ENCODE measurements at places on chromosomes 6 and 20. TPM values are rescaled to one million over a fixed set of nuclear protein-coding genes. Genes with fewer than 3 reads are reported as not detected.

The MYCT1 gene
- total RNA-seq = 0.61 TPM

The GSTA1 gene
- total RNA-seq = 0.38 TPM

The PTCHD4 gene
- total RNA-seq = 11.4 TPM

The ISM1 gene
- 0.98 TPM for total RNA-seq

The CGA gene
- total RNA-seq = 2.0 TPM

DNA sequence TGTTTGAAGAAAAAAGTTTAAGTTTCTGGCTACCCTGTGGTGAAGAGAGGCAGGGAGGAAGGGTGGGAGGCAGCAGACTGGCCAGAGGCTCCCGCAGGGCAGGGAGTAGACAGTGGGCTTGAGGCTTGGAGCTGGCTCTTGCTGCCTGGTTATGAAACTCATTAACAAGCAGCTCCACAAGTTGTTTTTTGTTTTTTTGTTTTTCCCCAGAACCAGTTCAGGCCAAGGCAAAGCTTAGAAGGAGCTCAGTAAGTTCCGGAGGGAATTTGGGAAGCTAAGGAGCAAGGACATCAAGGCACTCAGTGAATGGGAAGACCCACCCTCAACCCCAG is 4.0 kb downstream of the DLL1 start:
- H3K4me1 ChIP-seq = peaks cover 3% of the 10 kb centered on the region
- peaks cover 46% of the 10 kb centered on the region for H3K27me3 ChIP-seq
- H3K4me3 ChIP-seq = no peak overlapping the region
- H3K36me3 ChIP-seq = no peaks in the 10 kb centered on the region

DNA sequence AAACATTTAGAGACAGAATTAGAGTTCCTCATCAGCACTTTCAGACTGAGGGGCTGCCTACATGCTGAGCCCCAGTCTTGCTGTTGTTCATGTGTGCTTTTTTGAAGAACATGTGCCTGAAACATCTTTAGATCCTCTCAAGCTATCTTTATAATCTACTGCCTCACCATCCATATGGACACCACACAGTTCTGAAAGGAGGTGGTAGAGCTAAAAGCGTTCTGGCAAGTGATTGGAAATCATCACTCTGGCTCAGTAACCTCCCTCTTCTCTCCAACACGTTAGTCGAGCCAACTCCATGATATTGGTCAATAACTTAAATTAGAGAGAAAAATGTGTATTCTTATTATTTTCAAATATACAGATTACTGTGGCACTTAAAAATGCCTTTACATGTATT is 40.6 kb downstream of the CLVS2 start:
- H3K36me3 ChIP-seq = no peaks in the 10 kb centered on the region
- H3K4me3 ChIP-seq = no peak overlapping the region
- no peaks in the 10 kb centered on the region for H3K27me3 ChIP-seq

GRCh38 chr6:15829156-15829555 is 166.3 kb upstream of the DTNBP1 start:
- peaks cover 5% of the 10 kb centered on the region for H3K27me3 ChIP-seq
- H3K27ac ChIP-seq = no peak overlapping the region
- no peaks in the 10 kb centered on the region for H3K4me1 ChIP-seq
- H3K4me3 ChIP-seq = no peak overlapping the region

DNA sequence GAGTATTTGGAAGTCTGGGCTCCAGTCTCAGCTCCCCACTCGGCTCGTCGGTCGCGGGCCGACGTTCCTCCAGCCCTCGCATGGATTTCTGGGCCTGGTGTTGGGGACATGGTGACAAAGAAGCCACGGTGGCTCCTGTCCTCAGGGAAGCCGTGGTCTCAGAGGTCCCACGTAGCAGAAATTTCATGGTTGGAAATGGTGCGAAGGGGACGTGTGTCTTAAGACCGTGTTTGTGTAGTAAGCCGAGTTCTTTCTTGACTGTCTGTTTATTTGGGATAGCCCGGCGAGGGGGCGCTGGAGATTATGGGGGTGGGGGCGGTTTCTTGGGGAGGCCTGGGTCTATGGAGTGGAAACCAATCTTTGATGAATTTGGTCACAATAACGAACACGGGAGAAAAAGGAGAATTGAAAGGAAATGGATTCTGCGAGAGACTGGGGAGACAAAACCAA is 23.5 kb upstream of the MAP3K7 start:
- H3K27ac ChIP-seq = no peak overlapping the region
- peaks cover 6% of the 10 kb centered on the region for H3K4me1 ChIP-seq
- no peaks in the 10 kb centered on the region for H3K36me3 ChIP-seq
- no peak for DNase-seq
- H3K4me3 ChIP-seq = peak overlapping the region; percentile 59

DNA sequence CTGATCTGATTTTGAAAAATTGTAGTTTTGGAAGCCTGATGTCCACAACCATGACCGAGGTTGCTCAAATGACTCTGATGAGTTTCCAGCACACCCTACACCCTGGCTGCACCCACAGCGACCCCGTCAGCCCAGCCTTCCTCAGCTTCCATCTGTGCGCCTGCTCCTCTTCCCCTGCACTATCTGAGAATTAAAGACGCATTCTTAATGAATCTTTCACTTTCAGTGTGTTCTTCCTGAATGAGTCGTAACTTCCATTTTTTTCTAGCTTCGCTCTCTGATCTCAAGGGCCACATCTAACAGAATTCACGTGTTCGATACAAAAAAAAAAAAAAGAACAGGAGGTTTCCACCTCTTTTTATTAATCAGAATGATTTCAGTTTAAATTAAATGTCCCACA is 21.3 kb upstream of the RREB1 start:
- H3K27me3 ChIP-seq = no peaks in the 10 kb centered on the region
- H3K4me3 ChIP-seq = peak overlapping the region; percentile 40
- no peak overlapping the region for H3K27ac ChIP-seq
- H3K4me1 ChIP-seq = peaks cover 3% of the 10 kb centered on the region
- no peaks in the 10 kb centered on the region for H3K36me3 ChIP-seq

DNA sequence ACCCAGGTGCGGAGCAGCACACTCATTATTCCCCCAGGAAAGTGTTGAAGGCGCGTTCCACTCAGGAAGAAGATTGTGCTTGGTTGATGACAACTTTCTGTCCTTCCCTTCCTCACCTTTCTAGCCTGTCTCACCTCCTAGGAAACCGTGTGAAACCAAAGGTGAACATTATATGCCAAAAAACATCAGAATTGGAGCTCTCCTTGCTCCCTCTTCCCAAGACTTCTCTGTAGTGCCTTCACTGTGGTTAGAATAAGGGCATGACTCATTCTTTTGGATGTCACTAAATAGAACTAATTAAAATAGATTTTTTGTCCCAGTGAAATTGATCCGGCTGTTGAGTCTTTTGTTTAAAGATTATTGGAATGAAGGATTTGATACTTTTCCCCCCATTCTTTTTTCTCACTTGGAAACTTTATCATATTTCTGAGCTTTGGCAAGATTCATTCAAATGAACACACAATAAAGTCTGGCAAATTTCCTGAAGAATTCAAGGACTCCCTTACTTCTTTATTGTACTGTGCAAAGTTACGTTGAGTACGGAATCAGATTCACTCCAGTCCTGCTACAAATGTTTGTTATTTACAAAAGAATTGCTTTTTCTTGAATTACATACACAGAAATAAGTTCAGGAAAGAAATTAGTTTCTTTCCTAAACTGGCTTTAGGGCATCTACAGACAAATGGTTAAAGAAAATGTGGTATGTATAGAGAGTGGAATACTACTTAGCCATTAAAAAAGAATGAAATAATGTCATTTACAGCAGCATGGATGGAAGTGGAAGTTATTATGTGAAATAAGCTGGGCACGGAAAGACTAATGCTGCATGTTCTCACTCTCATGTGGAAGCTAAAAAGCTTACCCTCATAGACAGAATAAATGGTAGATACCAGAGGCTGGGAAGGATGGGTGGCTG is 142.8 kb upstream of the AKAP12 start:
- no peaks in the 10 kb centered on the region for H3K4me1 ChIP-seq
- H3K36me3 ChIP-seq = peaks cover 5% of the 10 kb centered on the region
- no peaks in the 10 kb centered on the region for H3K27me3 ChIP-seq
- peak; percentile 47 for DNase-seq
- H3K4me3 ChIP-seq = no peak overlapping the region
- no peak overlapping the region for H3K27ac ChIP-seq

GRCh38 chr6:155883741-155884140 is 428.1 kb upstream of the NOX3 start:
- DNase-seq = peak; percentile 81
- no peak overlapping the region for H3K27ac ChIP-seq
- H3K4me3 ChIP-seq = no peak overlapping the region
- H3K36me3 ChIP-seq = no peaks in the 10 kb centered on the region
- peaks cover 3% of the 10 kb centered on the region for H3K4me1 ChIP-seq

DNA sequence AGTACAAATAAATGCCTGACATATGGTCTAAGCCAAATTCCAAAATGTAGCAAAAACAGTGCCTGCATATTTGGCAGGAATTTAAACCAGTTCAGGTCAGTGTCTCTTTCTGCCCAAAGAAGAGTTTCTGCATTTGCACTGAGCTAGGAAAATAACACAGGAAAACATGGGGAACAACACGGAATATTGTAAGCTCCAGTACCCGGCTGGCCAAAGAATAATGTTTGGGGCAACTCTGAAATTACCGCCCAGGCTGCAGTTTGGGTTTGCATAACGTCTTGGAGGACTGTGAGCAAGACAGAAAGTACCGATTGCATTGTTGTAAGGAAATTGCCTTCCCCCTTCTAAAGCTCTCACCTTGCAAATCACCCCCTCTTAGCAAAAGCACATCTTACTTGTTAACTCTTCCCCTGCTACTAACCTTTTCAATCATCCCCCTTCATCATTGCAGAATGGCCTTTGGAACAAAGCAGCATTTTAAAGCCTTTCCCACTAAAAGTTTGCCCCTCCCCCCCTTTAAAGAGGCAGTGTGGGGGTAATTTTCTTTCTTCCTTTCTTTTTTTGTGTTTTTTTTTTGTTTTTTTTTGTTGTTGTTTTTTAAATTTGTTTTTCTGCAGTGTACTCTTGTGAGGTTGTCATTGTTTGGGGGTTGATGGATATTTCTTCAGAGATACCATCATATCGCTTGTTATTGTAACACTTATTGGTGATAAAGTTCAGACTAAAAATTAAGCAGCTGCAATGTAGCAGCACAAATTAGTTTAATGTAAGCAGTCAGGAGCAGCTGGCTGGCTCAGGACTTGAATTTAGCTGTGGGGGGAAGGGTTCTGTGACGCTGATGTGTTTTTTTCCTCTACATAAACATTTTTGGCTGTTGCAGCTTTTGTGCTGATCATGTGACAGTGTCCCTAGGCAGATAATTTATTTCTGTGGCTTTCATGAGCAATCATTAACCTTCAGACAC is 100.0 kb upstream of the CITED2 start:
- no peaks in the 10 kb centered on the region for H3K27me3 ChIP-seq
- peak; percentile 34 for DNase-seq
- peak overlapping the region; percentile 37 for H3K4me3 ChIP-seq
- H3K4me1 ChIP-seq = peaks cover 17% of the 10 kb centered on the region

GRCh38 chr6:112800916-112801315 is 453.8 kb downstream of the RFPL4B start:
- H3K4me1 ChIP-seq = peaks cover 12% of the 10 kb centered on the region
- H3K27ac ChIP-seq = no peak overlapping the region
- H3K27me3 ChIP-seq = no peaks in the 10 kb centered on the region
- no peaks in the 10 kb centered on the region for H3K36me3 ChIP-seq

DNA sequence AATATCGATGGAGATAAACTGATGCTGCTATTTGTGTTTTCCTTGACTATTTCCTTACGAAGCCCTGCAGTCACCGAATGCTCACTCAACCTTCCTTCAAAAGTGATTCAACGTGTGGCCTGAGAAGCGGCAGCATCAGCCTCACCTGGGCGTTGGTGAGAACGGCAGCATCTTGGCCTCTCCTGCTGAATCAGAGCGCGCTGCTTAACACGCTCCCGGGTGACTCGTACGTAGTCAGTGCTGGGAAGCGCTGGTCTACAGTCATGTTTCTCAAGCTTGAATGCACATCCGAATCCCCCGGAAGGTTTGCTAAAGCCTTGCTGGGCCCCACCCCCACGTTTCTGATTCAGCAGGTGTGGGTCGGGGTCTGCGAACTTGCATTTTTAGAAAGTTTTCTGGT is 214.1 kb upstream of the RREB1 start:
- no peak overlapping the region for H3K4me3 ChIP-seq
- H3K27me3 ChIP-seq = peaks cover 12% of the 10 kb centered on the region
- no peaks in the 10 kb centered on the region for H3K4me1 ChIP-seq
- H3K36me3 ChIP-seq = no peaks in the 10 kb centered on the region
- no peak for DNase-seq

DNA sequence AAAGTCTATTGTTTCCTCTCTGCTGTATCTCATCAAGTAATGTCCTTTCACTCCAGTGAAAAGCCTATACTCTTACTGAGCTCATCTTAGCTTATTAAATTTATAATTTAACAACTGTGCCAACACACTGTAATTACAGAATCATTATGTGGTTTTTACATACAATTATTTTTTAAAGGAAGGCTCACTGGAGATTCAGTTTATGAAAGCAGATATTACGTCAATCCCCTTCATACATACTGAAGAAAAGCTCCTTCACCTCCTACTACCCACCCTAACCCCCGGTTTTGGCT is 28.1 kb downstream of the ARHGAP18 start:
- DNase-seq = no peak
- H3K4me1 ChIP-seq = peaks cover 43% of the 10 kb centered on the region
- no peaks in the 10 kb centered on the region for H3K36me3 ChIP-seq
- H3K4me3 ChIP-seq = no peak overlapping the region

GRCh38 chr6:138811866-138812265 is 16.0 kb downstream of the ECT2L start:
- no peaks in the 10 kb centered on the region for H3K36me3 ChIP-seq
- DNase-seq = no peak
- no peak overlapping the region for H3K4me3 ChIP-seq
- H3K27me3 ChIP-seq = no peaks in the 10 kb centered on the region
